ENCODE measurements at places on chromosomes 5 and 9. TPM values are rescaled to one million over a fixed set of nuclear protein-coding genes. Genes with fewer than 3 reads are reported as not detected.

The KLHL3 gene
- 0.67 TPM for polyA plus RNA-seq

The IFNA21 gene
- not detected for polyA plus RNA-seq

The TRIP13 gene
- polyA plus RNA-seq, result 1.6 TPM

The LMX1B gene
- not detected for polyA plus RNA-seq

The ANKRD18A gene
- 0.27 TPM for polyA plus RNA-seq

The MEF2C gene
- polyA plus RNA-seq, result 4.6 TPM

The PCDH12 gene
- 2.6 TPM for polyA plus RNA-seq

The TEK gene
- polyA plus RNA-seq, result 8.6 TPM

GRCh38 chr5:168443533-168443932, 42.7 kb upstream of the RARS1 start:
- DNase-seq, result no peak

- DNase-seq, result peak; percentile 29
Observed at GRCh38 chr9:93952784-93953495, 2.2 kb downstream of the BARX1 start.

- DNase-seq, result no peak
Observed at GRCh38 chr9:129282731-129283211, 104.7 kb upstream of the IER5L start.

GRCh38 chr5:68822796-68823195, 271.0 kb upstream of the SLC30A5 start:
- no peak for DNase-seq

- DNase-seq, result no peak
Observed at GRCh38 chr5:142358648-142359047, 33.8 kb upstream of the SPRY4 start.

DNA sequence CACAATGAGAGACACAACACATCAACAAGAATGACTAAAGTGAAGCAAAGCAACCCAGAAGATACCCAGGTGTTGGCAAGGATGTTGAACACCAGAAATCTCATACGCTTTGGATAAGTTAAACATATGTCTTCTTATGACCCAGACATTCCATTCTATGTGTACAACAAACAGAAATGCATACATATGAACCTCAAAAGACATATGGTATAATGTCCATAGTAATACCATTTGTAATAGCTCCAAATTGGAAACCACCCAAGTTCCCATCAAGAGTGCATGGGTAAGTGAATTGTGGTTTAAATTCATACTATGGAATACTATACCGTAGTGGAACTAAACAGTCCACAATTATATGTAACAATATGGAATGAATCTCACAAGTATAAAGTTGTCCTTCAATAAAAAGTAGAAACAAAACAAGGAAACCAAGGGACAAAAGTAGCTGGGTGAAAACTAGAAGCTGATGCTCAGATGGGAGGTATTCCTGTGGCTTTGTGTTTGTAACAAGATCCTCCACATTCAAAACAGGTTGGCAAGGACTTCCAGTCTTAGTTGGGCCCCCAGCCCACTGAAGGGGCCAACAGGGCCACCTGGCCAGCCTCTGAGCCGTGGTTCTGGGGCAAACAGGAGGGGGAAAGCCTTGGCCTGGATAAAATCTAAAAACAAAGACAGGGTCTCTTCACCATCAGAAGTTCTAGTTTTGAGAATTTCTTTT, 171.8 kb upstream of the PITX1 start:
- DNase-seq, result no peak

DNA sequence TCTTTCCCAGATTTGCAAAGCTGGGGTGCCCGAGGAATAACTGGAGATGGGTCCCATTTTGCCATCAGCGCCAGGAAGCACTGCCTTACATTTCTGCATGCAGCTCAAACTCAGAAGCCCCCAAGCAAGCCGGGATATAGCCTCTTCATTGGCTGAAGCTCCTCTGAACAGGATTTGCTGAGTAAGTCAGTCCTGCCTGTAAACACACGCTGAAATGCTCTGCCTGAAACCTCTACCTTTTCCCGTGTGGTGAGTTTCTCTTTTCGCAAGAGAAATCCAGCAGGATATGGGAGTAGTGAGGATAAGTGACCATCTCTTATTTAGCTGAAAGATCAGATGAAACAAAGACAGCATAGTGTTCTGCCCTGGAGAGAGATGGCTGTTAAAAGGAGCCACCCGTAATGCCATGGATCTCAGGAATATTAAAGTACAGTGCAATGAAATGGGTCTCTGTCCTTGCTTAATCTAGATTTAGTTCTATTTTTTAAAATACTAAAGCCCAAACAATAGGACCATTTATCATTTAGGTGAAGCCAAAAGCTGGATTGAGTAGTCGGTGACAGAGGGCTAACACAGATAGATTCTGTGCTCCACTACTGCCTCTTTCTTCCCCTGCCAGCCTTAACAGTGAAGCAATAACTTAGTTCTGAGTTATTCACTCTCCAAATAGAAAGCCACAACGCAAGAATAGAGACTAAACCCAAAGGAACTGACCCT, 177.5 kb upstream of the PPP2R2B start:
- DNase-seq, result no peak

- peak; percentile 21 for DNase-seq
Observed at GRCh38 chr9:114902786-114903524, 27.4 kb downstream of the TNFSF8 start.

DNA sequence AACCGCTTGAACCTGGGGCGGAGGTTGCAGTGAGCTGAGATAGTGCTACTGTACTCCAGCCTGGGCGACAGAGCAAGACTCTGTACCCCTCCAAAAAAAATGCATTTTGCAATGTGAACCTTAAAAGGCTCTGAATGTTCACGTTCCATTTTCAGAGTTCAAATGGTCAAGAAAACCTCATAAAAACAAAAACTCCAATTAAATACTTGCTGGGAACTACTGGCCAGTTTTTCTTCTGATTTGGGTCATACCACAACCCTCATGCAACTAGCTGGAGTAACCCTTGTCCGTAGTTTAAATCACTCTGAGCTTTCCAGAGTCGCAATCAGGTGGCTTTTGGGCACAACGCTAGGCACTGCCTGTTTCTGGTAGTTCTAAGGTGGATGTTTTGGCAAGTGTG, 2.3 kb upstream of the OTULINL start:
- no peak for DNase-seq

- DNase-seq, result no peak
Observed at GRCh38 chr9:74735761-74736160, 152.0 kb downstream of the TRPM6 start.

- no peak for DNase-seq
Observed at GRCh38 chr9:27535701-27536118, 6.1 kb upstream of the MOB3B start.

- no peak for DNase-seq
Observed at GRCh38 chr9:113499153-113499875, 35.8 kb downstream of the RGS3 start.

- no peak for DNase-seq
Observed at GRCh38 chr9:69393425-69393824, 68.4 kb downstream of the ENTREP1 start.

DNA sequence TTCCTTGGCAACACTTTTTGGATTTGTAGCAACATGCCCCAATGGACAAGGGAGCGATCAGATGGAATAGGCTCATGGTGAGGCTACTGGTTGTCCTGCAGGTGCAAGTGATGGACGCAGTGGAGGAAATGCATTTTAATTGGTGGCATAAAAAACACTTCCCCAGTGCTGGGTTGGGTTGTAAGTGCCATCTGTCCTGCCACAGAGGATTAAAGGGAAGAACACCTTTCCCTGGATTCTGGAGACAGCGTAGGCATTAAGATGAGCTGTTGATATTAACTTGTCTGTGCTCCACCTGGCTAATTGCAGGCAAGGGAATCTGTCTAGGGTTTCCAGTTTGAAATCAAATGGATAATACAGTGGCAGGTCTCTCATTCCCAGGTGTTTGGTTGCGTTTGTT, 173.4 kb downstream of the ZNF462 start:
- DNase-seq, result no peak

- no peak for DNase-seq
Observed at GRCh38 chr9:109199676-109200075, 32.6 kb upstream of the FRRS1L start.

- no peak for DNase-seq
Observed at GRCh38 chr5:152990649-152991048, 499.8 kb upstream of the GRIA1 start.

DNA sequence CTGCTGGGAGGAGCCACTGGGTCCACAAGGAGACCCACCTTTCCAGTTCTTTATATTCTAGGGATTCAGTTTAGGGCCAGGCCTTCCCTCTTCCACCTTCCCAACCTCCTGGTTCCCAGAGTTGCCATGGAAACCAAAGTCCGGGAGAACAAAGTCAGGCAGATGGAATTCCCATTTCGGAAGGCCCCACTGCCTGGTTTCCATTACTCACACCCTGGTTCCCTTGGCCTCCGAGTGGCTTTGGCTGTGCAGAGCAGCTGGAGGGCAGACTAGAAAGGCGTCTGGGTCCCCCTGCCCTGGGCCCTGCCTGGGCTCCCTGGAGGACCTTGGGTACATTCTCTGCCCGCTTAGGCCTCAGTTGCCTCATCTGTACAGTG, 136.1 kb downstream of the RGS3 start:
- no peak for DNase-seq

- no peak for DNase-seq
Observed at GRCh38 chr5:36526537-36526936, 79.9 kb upstream of the SLC1A3 start.

GRCh38 chr9:116494815-116495634, 192.1 kb upstream of the TRIM32 start:
- peak; percentile 46 for DNase-seq

- no peak for DNase-seq
Observed at GRCh38 chr5:35900972-35901695, 37.3 kb downstream of the CAPSL start.

DNA sequence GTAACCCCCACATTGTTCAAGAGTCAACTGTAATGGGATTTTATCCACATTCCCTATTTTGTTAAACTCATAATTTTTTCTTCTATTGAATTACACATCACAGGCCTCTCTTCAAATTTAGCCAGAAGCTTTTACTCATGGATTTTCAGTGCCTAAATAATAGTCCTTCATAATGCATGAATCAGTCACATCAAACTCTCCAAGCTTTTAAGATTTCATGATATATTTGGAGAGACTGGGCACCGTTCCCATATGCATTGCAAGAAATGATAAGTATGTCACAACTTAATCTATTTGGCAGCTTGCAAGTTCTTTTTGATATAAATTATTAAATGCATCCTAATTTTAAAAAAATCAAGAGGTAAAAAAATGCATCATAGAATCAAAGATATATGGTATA, 465.9 kb downstream of the DMAC1 start:
- DNase-seq, result no peak

GRCh38 chr5:170565072-170565471, 61.3 kb downstream of the KCNIP1 start:
- no peak for DNase-seq

DNA sequence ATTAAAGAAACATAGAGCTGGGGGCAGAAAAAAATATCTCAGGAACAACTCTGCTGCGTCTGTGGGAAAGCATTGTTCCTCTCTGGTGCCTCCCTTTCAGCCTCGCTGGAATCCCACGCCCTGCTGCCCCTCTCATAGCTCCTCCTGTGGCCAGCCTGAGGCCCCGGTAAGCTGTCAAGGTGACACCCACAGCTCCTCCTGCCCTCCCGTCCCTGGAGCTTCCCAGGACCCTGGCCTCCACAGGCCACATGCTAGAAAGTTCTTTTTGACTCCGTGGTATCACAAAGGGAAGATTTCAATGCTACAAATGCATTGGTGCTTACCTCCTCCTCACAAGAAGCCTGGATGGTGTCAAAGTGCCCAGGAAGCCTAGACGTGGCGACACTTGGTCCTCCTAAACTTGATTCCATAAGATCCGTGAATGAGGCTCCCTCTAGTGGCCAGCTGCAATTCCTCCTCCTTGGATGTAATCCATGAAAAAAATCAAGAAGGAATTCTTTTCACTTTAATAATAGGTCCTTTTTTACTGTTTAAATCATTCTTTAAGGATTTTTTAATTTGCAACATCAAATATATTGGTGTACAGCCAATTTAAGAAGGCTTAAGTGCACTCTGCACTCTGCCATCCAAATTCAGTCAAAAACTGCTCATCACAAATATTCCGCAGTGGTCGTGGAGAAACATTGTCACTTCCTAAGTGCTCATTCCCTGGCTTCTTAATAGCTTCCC, 104.9 kb downstream of the CFAP90 start:
- DNase-seq, result peak; percentile 70

DNA sequence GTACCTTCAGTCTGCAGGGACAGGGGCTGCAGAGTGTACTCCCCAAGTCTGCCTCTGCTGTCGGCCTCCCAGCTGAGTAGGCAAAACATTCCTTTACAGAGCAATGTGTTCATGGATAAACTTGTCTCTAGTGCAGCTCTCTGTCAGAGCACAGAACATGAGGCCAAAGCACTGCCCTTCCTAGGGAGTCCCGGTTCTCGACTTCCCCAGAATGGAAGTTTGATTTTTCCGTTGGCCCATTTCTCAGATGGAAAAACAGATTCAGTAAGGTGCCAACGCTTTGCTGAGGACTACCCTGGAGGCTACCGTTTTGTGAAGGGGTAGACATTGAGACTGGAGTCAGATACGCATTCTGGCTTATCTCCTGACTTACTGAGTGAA, 422 bp upstream of the TRIM32 start:
- DNase-seq, result no peak

- DNase-seq, result no peak
Observed at GRCh38 chr5:98128846-98129245, 644.6 kb upstream of the RGMB start.

DNA sequence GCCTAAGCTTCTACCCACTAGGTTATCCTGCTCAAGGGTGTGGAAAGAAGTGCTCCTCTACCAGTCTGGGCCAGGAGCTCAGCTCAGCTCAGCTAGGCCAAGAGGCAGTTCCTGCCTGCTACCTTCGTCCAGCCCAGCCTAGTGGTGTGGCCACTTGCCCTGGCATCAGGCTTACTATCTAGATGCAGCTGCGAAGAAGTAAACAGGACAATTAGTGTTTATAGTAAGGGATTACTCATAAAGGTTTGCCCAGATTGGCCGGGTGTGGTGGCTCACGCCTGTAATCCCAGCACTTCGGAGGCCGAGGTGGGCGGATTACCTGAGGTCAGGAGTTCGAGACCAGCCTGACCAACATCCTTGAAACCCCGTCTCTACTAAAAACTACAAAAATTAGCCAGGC, 12.8 kb upstream of the SPATA24 start:
- peak; percentile 73 for DNase-seq

GRCh38 chr5:36596247-36596646, 10.2 kb upstream of the SLC1A3 start:
- no peak for DNase-seq

- no peak for DNase-seq
Observed at GRCh38 chr5:92560698-92561401, 1020.2 kb downstream of the NR2F1-AS1 start.

Measured in small intestine (tissue), 16 donors.